ENCODE measurements at places on chromosomes 3 and 15. TPM values are rescaled to one million over a fixed set of nuclear protein-coding genes. Genes with fewer than 3 reads are reported as not detected.

The CCNL1 gene
- 134 TPM for total RNA-seq

- H3K36me3 ChIP-seq, result peaks cover 4% of the 10 kb centered on the region
- H3K27me3 ChIP-seq, result no peaks in the 10 kb centered on the region
- H3K4me3 ChIP-seq, result no peak overlapping the region
- H3K4me1 ChIP-seq, result peaks cover 14% of the 10 kb centered on the region
- no peak for DNase-seq
- H3K27ac ChIP-seq, result no peak overlapping the region
Observed at GRCh38 chr15:70050970-70051369, 46.7 kb downstream of the TLE3 start.

DNA sequence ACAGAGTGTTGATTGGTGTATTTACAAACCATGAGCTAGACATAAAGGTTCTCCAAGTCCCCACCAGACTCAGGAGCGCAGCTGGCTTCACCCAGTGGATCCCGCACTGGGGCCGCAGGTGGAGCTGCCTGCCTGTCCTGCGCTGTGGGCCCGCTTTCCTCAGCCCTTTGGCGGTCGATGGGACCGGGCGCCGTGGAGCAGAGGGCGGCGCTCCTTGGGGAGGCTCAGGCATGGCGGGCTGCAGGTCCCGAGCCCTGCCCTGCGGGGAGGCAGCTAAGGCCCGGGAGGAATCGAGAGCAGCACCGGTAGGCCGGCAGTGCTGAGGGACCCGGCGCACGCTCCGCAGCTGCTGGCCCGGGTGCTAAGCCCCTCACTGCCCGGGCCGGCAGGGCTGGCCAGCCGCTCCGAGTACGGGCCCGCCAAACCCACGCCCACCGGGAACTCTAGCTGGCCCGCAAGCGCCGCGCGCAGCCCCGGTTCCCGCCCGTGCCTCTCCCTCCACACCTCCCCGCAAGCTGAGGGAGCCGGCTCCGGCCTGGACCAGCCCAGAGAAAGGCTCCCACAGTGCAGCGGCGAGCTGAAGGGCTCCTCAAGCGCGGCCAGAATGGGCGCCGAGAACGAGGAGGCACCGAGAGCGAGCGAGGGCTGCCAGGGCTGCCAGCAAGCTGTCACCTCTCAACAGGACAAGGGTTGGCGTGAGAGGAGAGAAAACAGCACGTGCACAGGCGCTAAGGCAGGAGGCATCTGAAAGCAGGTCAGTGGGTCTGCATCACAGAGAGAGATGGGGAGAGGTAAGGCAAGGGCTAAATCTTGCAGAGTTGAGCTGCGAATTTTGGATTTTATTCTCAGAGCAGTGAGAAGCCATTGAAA is 5.9 kb upstream of the EPB42 start:
- H3K27me3 ChIP-seq, result no peaks in the 10 kb centered on the region
- DNase-seq, result no peak
- no peaks in the 10 kb centered on the region for H3K4me1 ChIP-seq
- H3K4me3 ChIP-seq, result no peak overlapping the region
- no peaks in the 10 kb centered on the region for H3K36me3 ChIP-seq
- H3K27ac ChIP-seq, result no peak overlapping the region

DNA sequence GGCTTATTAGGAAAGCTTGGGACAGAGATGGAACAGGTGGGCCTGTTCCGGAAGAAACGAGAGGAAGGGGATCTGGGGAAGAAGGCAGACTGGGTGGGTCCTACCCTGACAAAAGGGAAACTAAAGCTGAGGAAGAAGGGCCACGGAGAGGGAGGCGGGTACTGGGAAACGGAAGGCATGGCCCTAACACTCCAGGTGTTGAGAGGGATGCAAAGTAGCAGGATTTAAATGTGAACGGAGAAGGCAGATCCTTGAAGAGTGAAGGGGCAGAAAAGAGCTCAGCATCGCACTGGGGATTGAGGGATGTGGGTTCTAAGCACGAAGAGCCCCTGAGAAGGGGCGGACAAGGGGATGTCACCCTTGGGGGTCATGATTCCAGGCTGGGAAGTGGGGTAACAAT is 735 bp downstream of the STIMATE start:
- H3K4me3 ChIP-seq, result peak overlapping the region; percentile 83
- peaks cover 8% of the 10 kb centered on the region for H3K4me1 ChIP-seq
- peak; percentile 77 for DNase-seq
- 0 out of 2 replicates have a peak, but pooled peaks cover 6% of the 10 kb centered on the region for H3K27me3 ChIP-seq

The C3orf70 gene
- 1.5 TPM for total RNA-seq

GRCh38 chr3:192940129-192940528 is 22.5 kb upstream of the MB21D2 start:
- no peaks in the 10 kb centered on the region for H3K27me3 ChIP-seq
- no peaks in the 10 kb centered on the region for H3K36me3 ChIP-seq
- H3K27ac ChIP-seq, result no peak overlapping the region

DNA sequence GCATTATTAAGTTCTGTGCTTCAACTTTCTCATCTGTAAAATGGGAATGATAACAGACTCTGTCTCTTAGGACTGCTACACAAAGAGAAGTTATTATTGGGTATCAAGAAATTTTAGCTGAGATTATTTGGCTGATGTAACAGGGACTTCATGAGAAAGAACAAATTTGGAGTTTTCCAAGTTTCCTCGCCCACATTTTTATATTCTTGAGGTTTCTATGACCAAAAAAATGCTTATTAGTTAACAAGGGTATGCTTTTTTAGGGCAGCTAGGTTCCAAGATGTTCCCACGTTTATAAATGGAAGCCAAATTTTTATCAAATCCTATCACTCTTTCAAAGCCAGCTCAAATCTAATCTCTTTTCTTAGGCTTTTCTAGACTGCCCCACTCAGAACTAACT is 50.6 kb upstream of the C3orf80 start:
- H3K4me3 ChIP-seq, result no peak overlapping the region
- no peak for DNase-seq
- no peaks in the 10 kb centered on the region for H3K4me1 ChIP-seq
- H3K36me3 ChIP-seq, result no peaks in the 10 kb centered on the region
- H3K27ac ChIP-seq, result no peak overlapping the region
- no peaks in the 10 kb centered on the region for H3K27me3 ChIP-seq

The LTK gene
- total RNA-seq, result 0.14 TPM
